ENCODE measurements at places on chromosomes 7 and 10.
A peak's percentile ranks its signal among the peaks of the same experiment; 100 is the strongest.

- no peak for DNase-seq
Measured at GRCh38 chr10:122140461-122140902, 130.6 kb upstream of the BTBD16 start.

- no peak for DNase-seq
Measured at GRCh38 chr10:24898501-24898900, 53.9 kb downstream of the PRTFDC1 start.

- no peak for DNase-seq
Measured at GRCh38 chr7:140605337-140605736, 35.3 kb downstream of the DENND2A start.

DNA sequence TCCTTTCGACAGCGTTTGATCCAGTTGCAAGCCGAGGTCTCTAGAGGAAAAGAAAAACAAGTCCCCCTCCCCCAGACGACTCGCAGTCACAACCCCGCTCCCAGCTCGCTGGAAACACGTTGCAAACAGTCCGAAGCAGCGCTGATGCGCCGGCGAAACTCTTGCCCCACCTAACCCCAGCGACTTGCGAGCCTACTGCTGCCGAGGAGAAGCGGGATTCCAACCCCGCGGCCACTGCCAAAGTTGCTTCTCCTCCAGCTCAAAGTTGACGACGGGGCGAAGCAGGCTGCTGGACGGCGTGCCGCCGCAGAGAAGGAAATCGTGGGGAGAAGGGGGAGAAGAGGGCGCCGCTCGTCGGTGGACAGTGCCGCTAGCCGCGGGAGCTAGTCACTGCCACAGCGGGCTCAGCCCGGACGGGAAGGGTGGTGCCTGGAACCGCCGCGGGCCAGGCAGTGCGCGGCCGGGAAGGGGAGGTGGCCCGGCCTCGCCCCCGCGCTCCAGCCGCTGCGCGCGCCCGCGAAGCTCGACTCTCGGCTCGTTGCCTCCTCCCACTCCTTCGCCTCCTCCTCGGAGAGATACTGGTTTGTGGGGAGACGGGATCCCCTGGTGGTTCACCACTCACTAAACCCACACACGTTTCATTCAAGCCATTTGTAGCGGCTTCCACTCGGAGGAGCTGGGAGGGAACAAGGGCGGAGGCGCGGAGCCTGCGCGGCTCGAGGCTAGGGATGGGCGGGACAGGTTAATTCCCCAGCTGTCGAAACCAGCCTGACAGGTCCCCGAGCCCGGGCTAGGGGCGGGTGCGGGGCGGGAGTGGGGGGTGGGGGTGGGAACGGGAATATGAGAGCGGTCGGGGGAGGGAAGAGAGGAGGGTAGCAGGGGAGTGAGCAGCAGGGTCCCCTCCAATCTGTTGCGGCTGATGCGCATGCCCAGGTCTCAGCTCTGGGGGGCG lies at the start of gene GPR37:
TSS of gene GPR37 (minus strand) at position 392 of the 952 bp plus-strand sequence. CDS start 816 bp downstream, outside the sequence.
- peak; percentile 45 for DNase-seq

GRCh38 chr10:22685926-22686325 lies 28.5 kb downstream of the PIP4K2A start:
- no peak for DNase-seq

DNA sequence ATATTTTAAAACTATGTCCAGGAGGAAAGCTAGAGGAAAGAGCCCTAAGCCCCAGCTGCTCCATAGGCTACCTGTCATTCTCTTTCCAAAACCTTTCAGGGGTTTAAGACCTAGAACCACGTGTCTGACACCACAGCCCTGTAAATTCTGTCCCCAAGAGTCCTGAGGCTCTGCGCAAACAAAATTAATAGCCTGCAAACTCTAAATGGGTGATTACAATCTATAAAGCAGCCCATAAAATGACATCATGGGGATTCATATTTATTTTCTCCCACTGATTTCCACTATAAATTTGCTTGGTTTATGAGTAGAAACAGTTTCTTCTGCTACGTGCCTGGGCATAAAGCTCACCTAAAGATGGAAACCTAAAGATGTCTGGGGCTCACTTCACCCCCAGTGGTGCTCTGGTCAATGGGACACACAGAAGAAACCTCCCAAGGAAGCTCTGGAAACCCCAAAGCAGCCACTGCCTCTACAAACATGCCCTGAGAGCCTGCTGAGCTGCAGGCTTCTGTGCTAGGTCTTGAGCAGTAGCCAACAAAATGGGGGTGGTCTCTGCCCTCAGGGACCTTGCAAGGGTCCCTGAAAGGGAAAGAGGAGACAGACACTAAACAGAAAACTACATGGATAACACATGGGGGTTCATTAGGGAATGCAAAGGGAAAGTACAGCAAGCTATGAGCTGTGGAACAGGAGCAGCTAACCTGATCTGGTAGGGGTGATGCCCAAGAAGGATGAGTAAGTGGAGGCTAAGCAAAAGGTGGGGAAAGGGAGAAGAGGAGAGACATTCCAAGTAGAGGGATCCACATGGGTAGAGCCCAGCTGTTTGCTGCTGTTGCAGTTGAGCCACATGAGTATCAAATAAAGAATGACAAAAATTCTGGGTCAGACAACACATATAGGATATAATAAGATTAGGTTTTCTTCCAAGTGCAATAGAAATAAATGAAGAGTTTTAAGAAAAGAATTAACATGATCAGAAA lies 331.7 kb downstream of the KCNMA1 start:
- no peak for DNase-seq

DNA sequence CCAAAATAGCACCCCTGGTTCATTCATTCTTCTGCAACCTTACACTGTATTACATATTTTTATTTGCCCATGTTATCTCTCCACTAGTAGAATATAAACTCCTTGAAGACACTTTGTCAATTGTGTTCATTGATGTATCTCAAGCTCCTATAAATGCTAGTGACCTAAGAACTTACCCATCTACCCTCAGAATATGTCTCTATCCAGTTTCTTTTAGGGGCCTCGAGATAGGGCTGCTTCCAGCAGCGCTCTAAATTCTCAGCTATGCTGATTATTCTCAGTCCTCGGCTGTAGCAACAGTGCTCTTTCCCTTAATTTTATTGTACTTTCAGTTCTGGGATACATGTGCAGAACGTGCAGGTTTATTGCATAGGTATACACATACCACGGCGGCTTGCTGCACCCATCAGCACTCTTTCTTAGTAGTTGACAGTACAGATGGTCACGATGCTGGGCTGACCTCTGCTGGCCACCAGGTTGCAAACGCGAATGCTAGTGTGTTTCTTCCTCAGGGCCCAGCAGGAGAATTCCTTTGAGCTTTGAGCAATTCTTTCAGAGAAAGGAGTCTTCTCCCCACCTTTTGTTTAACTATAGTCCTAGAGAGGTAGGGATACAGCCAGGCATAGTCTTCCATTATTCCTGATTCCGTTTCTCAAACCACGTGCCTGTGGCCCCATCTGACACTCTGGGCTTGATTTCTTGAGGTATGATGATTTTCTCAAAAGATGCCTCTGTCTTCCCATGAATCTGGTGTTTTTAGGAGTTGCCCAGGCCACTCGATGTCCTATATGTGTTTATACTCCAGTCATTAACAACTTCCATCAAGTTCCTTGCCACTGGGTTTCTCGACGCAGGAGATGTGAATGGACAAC lies 49.1 kb upstream of the CDC14C start:
- peak; percentile 7 for DNase-seq

- no peak for DNase-seq
Measured at GRCh38 chr7:122035876-122036275, 108.2 kb downstream of the AASS start.

GRCh38 chr7:156764016-156764669 lies 123.6 kb downstream of the RNF32 start:
- no peak for DNase-seq

GRCh38 chr7:50306494-50307367 lies 2.2 kb downstream of the IKZF1 start:
- peak; percentile 66 for DNase-seq

- DNase-seq, result no peak
Measured at GRCh38 chr7:132537456-132538145, 38.7 kb downstream of the PLXNA4 start.

DNA sequence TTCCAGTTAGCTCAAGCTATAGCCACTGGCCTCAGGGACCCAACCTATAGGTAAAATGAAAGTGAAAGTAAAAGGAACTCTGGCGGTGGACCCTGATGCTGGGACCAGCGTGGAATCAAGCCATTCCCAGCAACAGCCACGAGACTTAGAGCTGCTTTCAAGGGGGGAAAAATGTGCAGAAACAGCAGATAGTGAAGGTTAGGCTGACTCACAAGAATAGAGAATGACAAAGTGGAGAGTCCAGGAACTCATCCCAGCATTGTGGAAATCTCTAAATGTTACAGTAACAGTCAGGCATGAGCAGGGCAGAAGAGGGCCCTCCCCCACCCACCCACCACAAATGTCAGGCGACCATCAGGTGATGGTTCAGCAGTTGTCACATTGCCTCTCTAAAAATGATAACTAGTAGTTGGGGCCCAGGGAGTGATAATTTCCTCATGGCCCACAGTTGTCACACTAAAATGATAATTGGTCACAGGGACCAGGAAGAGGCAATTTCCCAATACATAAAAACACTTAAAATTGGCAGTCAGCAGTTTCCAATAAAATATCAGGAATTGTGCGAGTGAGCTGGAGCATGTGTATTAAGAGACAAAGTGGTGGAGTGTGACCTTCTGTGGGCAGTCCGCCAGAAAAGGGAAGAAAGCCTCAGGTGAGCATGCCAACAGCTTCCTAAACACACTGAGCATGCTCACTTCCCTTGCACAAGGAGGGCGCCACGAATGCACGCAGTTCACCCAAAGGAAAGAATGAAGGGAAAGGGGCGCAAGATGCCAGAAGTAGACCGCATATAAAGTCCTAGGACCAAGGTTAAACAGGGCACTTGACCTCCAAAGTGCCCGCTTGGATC lies 129.8 kb upstream of the PPP1R3A start:
- no peak for DNase-seq

GRCh38 chr7:92633211-92633906 lies 43.2 kb upstream of the FAM133B start:
- peak; percentile 88 for DNase-seq

- no peak for DNase-seq
Measured at GRCh38 chr7:76509931-76510877, at the start of gene UPK3B. TSS of gene UPK3B (plus strand) at chr7:76510552. CDS start at chr7:76510653, 101 bp downstream.

- no peak for DNase-seq
Measured at GRCh38 chr7:82039621-82040020, 269.8 kb upstream of the HGF start.

DNA sequence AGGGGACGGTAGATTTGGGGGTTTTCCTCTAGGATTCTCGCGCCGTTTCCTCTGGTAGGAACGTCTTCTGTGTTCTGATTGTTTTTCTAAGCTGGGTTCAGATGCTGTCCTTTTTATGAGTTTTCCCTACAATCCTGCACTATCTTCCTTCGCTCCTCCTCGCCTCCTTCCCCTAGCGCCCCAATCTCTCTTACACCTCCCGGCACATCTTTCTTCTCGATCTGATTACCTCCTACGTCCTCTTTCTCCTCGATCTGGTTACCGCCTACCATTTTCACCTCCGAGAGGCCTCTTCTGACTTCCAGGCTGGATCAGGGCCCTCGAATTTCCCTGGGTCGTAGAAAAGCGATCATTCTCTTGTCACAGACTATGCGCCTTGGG lies 413 bp downstream of the BUD31 start:
- no peak for DNase-seq

- DNase-seq, result peak; percentile 81
Measured at GRCh38 chr10:48634198-48634983, 29.5 kb upstream of the ARHGAP22 start.

DNA sequence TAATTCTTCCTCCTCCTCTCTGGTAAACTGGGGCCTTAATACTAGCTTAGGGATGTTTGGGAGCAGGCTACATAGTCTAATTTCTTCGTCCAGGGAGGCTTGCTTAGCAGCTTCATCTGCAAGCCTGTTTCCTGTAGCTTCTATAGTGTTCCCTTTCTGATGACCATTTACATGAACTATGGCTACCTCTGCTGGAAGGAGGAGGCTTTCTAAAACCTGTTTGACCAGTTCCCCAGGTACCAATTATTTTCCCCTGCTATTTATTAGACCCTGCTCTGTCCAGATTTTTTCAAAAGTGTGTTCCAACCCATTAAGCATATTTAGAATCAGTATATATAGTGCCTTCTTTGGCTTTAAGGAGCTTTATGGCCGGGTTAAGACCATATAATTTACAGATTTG lies 38.8 kb upstream of the DNAH11 start:
- DNase-seq, result no peak

GRCh38 chr7:135322571-135323340 lies 89.1 kb downstream of the STRA8 start:
- DNase-seq, result no peak

DNA sequence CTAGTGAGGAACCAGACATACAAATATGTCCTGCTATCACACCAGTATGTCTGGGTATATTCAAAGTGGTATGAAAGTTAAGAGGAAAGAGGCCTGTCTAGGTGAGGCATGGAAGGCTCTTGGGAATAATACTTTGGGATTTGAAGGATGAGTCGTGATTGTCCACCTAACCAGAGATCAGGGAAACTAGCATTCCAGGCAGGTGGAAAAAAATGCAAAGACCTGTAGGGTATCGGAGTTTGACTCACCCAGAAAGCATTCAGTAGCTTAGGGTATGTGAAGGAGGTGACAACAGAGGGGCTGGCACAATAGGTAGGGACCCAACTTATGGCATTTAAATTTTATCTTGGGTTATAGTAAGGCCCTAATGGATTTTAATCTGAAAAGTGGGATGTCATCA lies 950 bp upstream of the GCC1 start:
- DNase-seq, result no peak

DNA sequence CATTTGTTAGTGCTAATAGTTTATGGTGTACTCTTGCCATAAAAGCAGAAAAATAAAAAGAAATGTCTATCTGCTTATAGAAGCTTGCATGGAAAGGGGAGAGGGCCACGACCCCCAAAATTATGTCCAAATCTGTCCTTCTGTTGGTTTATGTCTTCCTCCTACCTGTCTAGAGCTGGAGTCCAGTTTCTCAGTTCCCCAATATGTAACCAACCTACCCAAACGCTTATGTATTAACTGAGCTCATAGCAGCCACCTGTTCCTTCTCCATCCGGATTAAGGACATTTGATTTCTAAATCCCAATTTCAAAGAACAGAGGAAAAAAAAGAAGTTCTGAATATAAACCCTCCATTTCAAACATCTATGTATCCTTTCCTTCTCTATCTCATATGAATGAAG lies 30.3 kb upstream of the TPK1 start:
- DNase-seq, result no peak

DNA sequence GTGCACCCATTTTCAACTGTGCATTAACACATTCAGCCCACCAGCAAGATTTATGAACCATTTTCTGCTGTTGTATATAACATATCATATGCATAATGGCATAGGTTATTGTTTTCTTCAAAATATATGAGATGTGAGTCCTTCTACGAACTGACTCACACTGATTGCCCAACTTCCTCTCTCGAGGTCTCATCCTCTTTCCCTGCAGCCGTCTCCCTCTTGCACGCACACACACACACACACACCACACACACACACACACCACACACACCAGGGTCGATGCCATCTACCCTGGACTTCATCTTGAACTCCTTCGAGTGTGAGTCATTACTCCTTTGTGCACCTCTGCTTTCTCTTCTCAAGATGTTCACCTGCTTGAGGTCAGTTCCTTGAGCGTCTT lies 36.7 kb downstream of the EGFR start:
- no peak for DNase-seq

- no peak for DNase-seq
Measured at GRCh38 chr7:40403703-40404476, 269.1 kb downstream of the SUGCT start.

- no peak for DNase-seq
Measured at GRCh38 chr7:87645446-87645845, 17.2 kb downstream of the RUNDC3B start.
